HL-60 (cell line): ENCODE measurements at places on chromosomes 7 and 10.

DNA sequence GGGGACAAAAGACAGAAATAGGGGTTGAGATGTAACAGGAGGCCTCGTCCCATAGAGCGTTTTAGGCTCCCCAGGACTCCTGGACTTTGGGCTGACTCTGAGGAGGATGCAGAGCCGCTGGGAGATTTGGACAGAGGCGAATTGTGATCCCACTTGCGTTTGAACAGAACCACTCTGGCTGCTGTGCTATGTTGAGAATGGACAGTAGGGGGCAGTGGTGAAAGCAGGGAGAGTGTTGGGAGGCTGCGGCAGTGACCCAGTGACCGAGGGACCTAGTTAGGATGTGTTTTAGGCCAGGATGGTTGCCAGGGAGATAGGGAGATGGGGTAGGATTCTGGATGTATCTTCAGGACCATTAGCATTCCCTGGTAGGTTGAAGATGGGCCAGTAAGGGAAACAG is 271.6 kb downstream of the CCDC3 start:
- DNase-seq: no peak

- DNase-seq: no peak
Measured at GRCh38 chr10:34295142-34295548, 520.0 kb downstream of the PARD3 start.

DNA sequence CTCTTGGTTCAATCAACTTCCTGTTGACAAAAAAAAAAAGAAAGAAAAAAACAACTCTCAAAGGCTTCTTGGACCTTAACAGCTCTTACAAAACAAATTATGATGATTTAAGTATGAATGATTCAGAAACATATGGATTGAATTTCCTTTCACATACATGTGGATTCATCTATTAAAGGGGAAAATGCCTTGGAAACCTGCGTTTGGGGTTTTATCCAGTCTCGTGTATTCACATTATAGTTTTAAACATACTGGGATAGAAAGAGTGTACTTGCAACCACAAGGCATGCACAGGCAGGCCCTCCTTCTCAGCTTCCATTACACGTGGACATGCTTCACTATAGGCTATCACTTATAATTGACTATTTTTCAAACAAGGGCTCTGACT is 286.7 kb downstream of the INHBA start:
- DNase-seq: no peak

GRCh38 chr7:17721736-17722285 is 218.5 kb downstream of the SNX13 start:
- DNase-seq: no peak

DNA sequence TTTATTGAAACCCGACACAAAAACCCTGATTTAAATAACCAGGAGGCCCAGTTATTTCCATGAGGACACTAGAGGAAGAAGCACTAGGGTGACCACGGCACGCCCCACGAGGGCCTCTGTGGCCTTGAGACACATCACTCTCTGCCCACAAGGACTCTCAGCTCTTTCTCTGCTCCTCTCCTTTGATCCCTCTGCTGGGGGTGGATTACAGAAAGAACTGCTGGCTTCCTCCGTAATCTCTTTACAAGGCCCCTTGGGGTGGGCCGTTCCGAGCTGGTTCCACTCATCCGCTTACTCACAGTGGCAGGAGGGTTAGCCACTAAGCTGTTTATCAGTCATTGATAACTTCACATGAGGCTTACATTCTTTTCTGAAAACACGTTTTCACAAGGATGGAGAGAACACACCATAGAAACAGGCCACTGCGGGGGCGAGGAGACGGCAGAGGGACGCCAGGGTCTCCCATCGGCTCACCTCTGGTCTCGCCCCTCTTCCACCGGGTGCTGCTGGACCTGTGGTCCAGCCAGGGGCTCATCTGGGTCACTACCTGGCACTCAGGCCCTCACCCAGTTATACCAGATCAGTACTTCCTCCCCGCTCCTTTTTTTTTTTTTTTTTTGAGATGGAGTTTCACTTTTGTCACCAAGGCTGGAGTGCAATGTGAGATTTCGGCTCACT is 17.6 kb upstream of the PFKFB3 start:
- no peak for DNase-seq

DNA sequence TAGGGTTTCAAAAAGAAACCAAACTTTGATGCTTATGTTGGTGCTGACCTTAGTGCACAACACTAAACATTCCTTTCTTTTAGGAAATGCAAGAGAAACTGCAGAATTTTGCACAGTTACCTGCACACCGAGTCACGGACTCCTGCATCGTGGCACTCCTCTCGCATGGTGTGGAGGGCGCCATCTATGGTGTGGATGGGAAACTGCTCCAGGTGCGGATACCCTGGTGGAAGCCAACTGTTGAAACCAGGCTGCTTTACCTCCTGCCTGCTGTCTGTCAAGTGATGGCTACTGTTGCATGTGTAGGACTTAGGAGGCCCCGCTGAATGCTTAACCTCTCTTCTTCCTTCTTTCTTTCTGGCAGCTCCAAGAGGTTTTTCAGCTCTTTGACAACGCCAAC is 11.7 kb downstream of the CASP2 start:
- DNase-seq: no peak

GRCh38 chr7:2312267-2312929 is 1.8 kb downstream of the SNX8 start:
- no peak for DNase-seq

DNA sequence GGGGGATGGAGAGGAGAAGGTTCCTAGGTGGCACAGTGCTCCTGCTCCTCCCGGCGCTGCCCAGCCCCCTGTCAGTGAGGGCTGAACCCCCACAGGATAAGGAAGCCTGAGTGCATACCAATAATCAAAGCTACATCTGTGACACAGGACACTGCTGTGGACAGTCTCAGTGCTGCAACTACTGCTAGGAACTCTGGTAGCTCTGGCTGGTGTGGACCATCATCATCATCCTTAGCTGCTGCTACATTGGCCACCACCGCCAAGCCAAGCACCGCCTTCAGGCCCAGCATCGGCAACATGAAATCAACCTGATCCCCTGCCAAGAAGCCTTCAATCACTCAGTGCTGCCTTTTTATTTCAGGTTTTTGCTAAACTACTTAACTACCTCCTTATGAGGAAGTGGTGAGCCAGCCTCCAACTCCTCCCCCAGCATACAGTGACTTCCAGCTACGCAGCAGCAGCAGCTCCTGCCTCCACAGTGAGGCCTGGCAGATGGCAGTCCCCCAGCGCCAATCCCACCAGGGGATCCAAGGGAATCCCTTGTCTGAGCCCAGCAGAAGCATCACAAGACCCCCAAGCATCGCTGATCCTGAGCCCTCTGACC is 32.1 kb upstream of the SLC26A4 start:
- DNase-seq: peak; percentile 11

DNA sequence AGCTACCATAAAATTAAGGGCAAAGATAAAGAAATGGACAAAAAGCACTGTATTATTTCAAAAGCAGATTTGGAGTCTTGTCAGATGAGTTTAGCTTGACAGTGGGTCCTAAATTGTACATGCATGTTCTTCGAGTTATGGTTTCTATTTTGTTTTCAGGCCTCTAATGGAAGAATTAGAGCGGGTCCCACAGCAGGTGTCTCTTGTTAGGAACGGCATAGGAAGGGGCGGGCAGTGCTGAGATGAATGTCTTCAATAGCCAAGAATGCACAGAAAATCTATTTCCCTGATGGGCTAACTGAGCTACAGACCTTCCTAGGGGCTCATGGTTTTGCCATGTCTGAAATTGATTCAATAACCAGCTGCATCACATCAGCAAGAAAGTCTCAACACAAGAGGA is 304.4 kb downstream of the FRMD4A start:
- no peak for DNase-seq

DNA sequence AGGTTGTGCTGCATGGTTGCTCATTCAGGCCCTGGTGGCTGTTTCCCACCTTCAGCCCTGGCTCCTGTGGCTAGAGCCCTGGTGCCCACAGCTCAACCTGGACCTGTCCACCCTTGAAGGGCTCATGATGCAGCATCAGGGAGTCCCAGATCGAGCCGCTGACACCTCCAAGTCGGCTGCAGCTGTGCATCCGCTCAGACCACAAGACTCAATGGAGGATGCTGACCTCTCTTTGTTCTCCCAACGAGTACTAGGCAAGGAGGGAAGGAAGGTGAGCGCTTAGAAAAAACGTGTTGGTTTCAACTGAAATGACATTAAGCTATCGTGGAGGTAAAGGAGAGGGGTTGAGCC is 9.5 kb upstream of the C10orf95 start:
- no peak for DNase-seq

- DNase-seq: peak; percentile 40
Measured at GRCh38 chr10:100653957-100654781, 91.2 kb upstream of the PAX2 start.

- DNase-seq: peak; percentile 61
Measured at GRCh38 chr10:71742301-71743088, 22.9 kb upstream of the C10orf105 start.

- DNase-seq: no peak
Measured at GRCh38 chr7:47734287-47734948, 152.5 kb upstream of the TNS3 start.

GRCh38 chr7:147516391-147516790 is 1074.2 kb upstream of the C7orf33 start:
- no peak for DNase-seq

DNA sequence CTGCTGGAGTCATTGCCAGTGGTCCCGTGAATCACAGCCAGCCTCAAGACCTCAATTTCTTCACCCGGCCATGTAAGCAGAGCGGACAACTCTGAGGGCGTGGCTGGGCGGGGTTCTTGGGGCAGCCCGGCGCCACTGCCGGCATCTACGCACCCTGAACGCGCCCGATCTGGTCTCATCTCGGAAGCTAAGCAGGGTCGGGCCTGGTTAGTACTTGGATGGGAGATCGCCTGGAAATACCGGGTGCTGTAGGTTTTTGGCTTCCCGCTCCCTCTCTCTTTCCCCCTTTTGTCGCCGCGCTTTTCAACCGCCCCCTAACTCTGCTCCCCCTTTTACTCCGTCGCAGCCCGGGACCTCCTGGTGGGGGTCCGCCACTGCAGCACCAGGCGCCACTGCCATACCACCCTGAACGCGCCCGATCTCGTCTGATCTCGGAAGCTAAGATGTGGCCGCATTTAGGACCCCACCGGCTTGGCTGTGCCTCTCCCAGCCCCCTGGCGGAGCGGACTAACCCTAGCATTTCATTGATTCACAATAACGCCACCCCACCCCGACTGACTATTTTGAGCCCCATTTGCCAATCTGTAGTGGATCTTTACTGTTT is 25.3 kb downstream of the GARIN1A start:
- DNase-seq: peak; percentile 58

GRCh38 chr10:5692461-5693358 is 8.1 kb downstream of the TASOR2 start:
- no peak for DNase-seq

DNA sequence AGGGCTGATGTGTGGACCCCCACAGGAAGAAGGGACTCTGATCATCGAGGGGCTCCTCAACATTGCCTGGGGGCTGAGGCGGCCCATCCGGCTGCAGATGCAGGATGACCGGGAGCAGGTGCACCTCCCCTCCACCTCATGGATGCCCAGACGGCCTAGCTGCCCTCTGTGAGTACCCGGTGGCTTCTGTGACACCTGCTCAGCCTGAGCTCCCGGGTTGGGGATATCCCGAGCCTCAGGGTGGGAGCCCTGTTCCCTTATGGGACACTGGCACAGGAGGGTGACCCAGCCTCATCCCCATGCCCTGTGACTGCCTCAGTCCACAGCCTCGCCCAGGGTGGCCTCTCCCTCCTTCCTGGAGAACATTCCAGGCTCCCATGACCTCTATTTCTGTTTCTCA is 3.9 kb upstream of the DEPP1 start:
- DNase-seq: no peak
